ENCODE measurements at places on chromosomes 7 and 10.

GRCh38 chr10:110535958-110536891 is 31.3 kb upstream of the SMC3 start:
- DNase-seq, result no peak

DNA sequence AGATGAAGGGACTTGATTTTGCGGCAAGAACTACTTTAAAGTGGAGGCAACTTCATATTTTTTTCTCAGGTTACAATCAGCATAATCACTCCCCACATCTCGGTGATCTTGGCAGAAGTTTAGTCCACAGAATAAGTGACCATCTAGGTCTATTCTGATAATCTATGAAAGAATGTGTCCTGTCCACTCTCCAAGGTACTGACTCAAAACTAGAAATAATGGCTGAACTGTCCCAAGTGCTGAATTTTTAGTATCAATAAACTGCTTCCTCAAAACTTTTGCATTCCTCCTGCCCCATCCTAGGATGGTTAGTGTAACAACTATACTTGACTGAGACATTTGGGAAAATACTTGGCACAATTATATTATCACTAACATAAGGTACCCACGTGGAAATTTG is 10.9 kb upstream of the CHRM2 start:
- DNase-seq, result no peak

GRCh38 chr10:75613685-75614504 is 182.5 kb downstream of the LRMDA start:
- no peak for DNase-seq

- DNase-seq, result no peak
Observed at GRCh38 chr7:84339306-84339705, 144.7 kb upstream of the SEMA3A start.

DNA sequence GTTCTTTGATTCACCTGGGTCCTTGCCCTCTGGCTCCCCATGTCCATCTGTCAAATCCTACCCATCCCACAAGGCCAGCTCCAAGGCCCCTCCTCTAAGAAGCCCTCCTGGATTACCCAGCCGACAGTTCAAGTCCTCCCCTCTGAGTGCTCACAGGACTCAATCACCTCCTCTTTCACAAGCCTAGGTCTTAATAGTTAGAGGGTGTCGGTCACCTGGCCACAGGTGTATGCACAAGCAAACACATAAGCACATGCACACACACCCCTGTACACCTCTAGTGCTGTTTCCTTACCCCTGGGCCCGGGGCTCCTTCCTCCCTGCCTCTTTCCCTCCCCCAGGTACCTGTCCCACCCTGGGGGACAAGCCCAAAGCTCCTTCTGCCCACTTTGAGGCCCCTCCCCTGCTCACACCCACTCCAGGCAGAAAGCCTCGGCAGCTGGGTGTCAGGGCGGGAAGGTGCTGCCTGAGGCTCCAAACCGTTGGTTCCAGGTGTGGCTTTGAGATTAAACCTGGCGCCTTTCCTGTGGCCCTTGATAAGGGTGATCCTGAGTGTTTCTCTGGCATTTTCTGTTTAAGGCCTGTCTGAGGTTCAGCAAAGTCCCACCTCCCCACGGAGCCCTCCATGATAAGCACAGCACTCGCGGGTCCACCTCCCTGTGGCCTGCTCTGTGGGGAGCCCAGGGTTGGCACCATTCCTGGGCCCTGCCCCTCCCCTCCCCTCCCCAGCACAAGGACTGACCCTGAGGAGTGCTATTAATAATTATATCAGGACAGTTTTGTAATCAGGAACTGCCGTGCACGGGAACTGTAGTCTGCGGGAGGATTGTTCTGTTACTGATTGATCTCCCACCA is 14.6 kb upstream of the AQP1 start:
- no peak for DNase-seq

DNA sequence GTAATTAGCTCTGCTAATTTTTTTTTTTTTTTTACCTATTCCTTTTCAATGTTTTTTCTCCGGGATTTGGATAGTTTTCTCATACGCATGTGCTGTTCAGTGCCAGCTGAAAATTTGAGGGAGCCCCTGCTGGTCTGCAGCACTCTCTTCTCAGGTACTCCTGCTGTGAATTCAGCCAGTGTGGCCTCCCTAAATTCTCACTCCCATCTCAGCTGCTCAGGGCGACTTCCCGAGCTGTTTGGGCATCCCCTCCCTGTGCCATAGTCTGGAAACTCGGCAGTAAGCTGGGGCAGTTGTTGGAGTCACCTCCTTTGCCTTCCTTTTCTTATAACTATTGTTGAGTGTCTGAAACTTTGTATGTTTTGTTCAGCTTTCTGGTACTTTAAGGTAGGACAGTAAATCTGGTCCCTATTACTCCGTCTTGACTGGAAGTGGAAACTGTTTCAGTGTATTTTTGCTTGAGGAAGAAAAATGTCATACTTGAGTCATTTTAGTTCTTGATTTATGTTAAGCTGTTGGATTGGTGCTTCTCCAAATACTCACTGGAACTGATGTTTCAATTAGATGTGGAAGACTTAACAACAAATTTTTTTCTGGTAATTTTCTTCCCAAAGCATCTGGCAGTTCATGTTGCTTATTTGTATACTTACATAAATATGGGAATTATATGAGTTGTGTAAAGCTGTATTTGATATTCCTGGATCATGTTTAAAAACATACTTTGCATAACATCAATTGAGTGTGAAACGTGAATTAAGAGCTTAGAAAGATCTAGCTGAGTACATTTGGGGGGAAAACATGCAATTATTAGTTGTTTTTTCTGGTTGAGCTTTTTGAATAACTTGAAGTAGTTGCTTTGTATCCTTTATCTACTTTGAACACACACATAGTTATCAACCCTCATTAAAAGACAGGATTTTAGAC is 33.7 kb downstream of the MINPP1 start:
- no peak for DNase-seq

DNA sequence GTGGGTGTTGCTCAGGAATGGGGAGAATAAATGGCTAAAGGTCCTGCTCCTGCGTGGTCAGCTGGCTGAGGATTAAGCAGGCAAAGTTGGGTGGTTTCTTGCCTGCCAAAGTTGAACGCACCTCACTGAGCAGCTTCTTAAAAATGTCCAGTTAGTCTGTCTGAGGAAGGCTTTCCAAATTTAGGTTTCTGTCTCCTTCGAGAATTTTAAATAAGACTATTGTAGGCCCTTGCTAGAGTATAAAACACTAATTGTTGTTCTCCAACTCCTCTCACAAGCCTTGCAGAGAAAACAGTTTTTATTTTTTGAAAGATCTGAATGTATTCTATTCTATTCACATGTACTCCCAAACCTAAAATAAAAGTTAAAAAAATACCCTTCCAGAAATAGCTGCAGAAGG is 122.0 kb upstream of the LAMB4 start:
- no peak for DNase-seq

- no peak for DNase-seq
Observed at GRCh38 chr7:101784292-101785127, 32.9 kb upstream of the CUX1 start.

GRCh38 chr7:79673421-79673820 is 220.0 kb upstream of the MAGI2 start:
- no peak for DNase-seq

- no peak for DNase-seq
Observed at GRCh38 chr10:17023386-17024298, 106.0 kb downstream of the CUBN start.

- DNase-seq, result no peak
Observed at GRCh38 chr10:113423981-113424721, 128.7 kb upstream of the HABP2 start.

DNA sequence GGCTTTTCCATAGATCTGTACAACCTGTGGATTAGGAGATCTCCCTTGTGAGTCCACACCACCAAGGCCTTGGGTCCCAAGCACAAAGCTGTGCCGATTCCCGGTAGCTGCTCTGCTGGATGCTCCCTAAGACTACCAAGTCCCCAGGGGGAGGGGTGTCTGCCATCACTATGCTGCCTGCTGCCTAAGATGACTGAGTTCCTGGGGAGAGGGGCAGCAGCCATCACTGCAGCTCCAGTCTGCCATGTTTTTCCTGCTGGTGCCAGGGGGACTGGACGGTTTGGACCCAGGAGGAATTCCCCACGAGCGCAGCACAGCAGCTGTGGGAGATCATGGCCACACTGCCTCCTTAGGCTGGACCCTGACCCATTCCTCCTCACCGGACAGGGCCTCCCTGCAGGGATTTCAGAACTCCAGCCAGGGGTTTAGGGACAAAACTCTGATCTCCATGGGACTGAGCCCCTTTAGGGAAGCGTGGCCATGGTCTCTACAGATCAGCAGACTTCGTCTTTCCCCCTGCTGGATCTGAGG is 1049.8 kb downstream of the SORCS1 start:
- no peak for DNase-seq

DNA sequence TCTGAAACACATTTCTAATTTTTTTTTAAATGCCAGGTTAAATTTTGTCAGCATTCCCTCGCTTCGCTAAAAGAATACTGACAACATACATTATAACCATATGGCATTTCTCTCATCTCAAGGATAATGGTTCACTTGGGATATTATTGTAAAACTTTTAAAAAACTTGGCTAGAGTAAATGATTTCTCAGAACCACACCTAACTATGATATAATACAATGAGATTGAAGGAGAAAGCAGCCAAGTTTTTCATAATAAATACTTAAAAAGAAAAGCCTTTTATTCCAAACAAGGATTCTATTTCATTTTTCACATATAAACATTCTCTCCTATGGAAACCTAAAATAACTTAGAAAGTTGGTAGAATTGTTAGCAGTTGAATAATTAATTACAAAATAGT is 413.9 kb downstream of the HGF start:
- DNase-seq, result no peak

DNA sequence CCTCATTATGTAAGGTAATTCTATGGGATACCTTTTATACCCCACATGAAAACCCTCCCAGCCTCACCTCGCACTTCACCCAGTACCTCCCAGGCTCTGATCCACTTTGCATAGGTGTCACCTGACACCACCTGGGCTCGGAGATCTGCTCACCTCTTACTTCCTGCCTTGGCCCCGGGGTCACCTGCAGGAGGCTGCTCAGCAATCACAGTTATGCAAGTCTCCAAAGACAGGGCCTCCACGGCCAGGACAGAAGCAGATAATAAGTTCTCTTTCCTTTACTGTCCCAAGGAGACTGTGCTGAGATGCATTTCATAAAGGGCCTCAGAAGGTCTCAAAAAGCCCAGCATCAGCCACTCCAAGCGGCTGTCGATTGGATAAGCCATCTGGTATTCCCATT is 112.4 kb upstream of the PPP2R2D start:
- no peak for DNase-seq

GRCh38 chr7:155283565-155284194 is 14.0 kb upstream of the INSIG1 start:
- DNase-seq, result no peak

DNA sequence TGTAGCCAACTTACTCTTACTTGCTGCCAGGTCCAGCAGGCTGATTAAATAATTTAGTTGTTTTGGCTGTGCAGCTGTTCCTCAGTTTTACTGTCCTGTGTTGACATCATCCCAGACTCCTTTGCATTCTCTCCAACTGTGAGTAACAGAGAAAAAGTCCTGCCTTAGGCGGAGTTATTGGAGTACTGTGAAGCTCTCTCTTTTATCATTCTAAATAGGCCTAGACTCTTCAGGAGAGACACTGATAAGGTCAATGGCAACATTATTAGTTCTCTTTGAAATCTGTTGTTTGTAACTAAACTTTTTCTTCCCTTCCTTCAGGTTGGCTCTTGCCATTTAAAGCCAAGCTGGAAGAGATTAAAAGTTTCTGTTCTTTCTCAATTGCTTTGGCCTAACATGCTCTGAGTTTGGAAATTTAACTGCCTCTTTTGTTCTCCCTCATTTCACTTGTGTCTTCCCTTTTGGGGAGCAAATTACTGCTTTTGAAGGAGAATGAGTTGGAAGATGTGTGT is 215.7 kb upstream of the CSTF2T start:
- no peak for DNase-seq

GRCh38 chr10:101379663-101380352 is 25.8 kb downstream of the BTRC start:
- no peak for DNase-seq

DNA sequence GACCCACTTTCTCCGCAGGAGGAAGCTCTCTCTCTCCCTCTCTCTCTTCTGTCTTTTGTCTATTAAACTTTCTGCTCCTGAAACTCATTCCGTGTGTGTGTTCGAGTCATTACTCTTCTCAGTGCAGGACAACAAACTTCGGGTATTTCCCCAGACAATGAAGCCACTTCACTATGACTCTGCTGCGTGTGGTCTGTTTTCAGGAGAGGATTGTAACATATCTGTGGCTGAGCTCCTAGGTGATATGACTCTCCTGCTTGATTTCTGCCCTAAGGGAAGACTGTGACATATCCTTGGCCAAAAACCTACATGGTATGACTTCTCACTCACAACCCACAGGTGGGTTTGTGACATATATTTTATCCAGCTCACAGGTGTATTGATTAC is 39.9 kb upstream of the ZNF107 start:
- no peak for DNase-seq

- DNase-seq, result no peak
Observed at GRCh38 chr10:8485032-8485431, 430.5 kb downstream of the GATA3 start.

GRCh38 chr7:133807624-133808492 is 319.3 kb upstream of the LRGUK start:
- DNase-seq, result no peak

GRCh38 chr7:62361-63116 is 129.8 kb upstream of the FAM20C start:
- no peak for DNase-seq

GRCh38 chr10:15558136-15558535 is 161.6 kb downstream of the ITGA8 start:
- no peak for DNase-seq

DNA sequence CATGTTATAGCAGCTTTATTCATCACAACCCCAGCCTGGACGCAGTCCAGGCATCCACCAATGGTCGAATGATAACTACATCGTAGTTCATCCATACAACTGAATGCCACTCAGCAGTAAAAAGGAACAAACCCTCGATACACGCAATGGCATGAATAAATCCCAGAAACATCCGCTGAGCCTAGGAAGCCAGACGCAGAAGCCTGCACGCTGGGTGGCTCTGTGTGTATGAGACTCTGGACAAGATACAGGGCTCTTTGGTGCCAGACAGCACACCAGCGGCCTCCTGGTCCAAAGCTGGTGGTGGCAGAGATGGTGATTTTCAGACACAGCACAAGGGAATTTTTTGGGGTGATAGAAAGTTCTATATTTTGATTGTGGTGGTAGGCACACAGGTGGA is 10.0 kb upstream of the CRYGN start:
- DNase-seq, result no peak

- DNase-seq, result no peak
Observed at GRCh38 chr7:71639382-71640085, 507.6 kb downstream of the GALNT17 start.

DNA sequence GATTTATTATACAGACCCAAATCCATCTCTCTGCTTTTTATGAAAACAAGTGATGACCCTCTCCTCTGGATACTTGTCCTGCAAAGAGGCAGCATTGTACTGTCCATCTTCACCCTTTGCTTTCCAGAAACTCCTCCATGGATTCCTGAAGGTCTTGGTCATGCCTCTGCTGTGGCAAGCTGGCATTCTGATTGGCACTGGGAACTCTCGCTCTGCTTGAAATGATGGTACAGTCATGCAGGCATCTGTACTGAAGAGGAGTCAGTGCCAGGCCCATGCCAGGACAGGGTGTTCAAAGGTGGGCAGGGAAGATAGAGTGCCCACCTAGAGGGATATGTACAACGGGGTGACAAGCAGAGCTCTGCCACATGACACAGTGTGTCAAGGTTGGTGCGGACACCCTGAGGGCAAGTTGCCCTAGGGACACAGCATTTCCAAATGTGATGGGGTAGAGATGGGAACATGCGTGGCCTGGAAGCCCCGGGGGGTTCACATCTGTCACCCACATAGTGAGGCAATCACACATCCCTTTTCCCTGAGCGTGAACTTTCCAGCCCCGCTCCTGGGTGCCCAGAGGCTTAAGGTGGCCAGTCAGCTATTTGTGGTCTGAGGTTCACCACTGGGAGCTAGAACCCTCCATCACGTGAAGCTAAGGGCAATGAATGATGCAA is 235.7 kb upstream of the TCERG1L start:
- DNase-seq, result no peak

All from D721Med (cell line).